ENCODE measurements at places on chromosomes 5 and 9. TPM values are rescaled to one million over a fixed set of nuclear protein-coding genes. Genes with fewer than 3 reads are reported as not detected.

The SMIM23 gene
- not detected for total RNA-seq

The EQTN gene
- not detected for total RNA-seq

The SAPCD2 gene
- total RNA-seq = 3.8 TPM

The PGM5 gene
- total RNA-seq = not detected

The FGD3 gene
- total RNA-seq = 57.7 TPM

The TAF11L5 gene
- not detected for total RNA-seq

The BNC2 gene
- not detected for total RNA-seq

The TPPP gene
- 0.10 TPM for total RNA-seq

The FAM221B gene
- total RNA-seq = not detected

The GDF9 gene
- 1.2 TPM for total RNA-seq

The TMEM174 gene
- total RNA-seq = not detected

The ADAMTSL2 gene
- 0.14 TPM for total RNA-seq

DNA sequence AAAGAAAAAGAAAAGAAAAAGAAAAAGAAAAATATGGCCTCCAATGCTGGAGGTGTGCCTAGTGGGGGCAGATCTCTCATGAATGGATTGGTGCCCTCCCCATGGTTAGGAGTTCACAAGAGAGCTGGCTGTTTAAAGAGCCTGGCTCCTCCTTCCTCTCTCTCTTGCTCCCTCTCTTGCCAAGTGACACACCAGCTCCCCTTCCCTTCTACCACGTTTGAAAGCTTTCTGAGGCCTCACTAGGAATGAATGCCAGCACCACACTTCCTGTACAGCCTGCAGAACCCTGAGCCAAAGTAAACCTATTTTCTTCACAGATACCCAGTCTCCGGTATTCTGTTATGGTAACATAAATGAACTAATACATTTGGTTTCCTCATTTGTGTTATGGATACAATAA, 14.4 kb upstream of the GALNT10 start:
- no peak overlapping the region for H3K4me3 ChIP-seq
- H3K4me1 ChIP-seq = no peaks in the 10 kb centered on the region
- no peak for DNase-seq
- peaks cover 4% of the 10 kb centered on the region for H3K27me3 ChIP-seq

- no peak overlapping the region for H3K4me3 ChIP-seq
- H3K27ac ChIP-seq = no peak overlapping the region
- no peak for DNase-seq
- H3K36me3 ChIP-seq = no peaks in the 10 kb centered on the region
- H3K27me3 ChIP-seq = peaks cover 56% of the 10 kb centered on the region
Measured at GRCh38 chr9:34576597-34577399, 12.7 kb downstream of the CNTFR start.

- no peaks in the 10 kb centered on the region for H3K36me3 ChIP-seq
- DNase-seq = no peak
- H3K27me3 ChIP-seq = peaks cover 1% of the 10 kb centered on the region
Measured at GRCh38 chr5:171351536-171352073, 36.0 kb upstream of the NPM1 start.

DNA sequence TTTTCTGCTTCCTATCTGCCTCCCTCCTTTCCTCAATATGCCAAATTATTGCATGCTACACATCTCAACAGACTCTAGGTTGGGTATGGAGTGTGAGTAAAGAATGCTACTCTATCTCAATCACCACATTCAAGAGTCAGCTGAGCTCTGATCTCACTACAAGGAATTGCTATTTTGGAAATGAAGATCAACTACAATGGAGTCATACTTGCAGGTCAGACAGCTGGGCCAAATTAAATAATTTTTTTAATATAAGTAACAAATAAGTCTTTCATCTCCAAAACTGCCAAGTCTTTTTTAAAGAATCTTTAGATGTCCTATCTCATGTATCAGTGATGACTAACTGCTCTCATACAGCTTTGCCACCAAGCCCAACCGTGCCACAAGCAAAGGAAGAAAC, 64.0 kb downstream of the DEPDC1B start:
- H3K27ac ChIP-seq = no peak overlapping the region
- H3K4me1 ChIP-seq = no peaks in the 10 kb centered on the region
- no peaks in the 10 kb centered on the region for H3K27me3 ChIP-seq

GRCh38 chr5:168147568-168148360, 143.7 kb upstream of the WWC1 start:
- no peaks in the 10 kb centered on the region for H3K4me1 ChIP-seq
- no peak overlapping the region for H3K4me3 ChIP-seq
- H3K27ac ChIP-seq = no peak overlapping the region
- no peaks in the 10 kb centered on the region for H3K36me3 ChIP-seq
- DNase-seq = no peak
- H3K27me3 ChIP-seq = peaks cover 11% of the 10 kb centered on the region

GRCh38 chr5:41815261-41815660, 55.0 kb downstream of the OXCT1 start:
- peaks cover 36% of the 10 kb centered on the region for H3K36me3 ChIP-seq
- DNase-seq = no peak
- H3K4me3 ChIP-seq = no peak overlapping the region
- peaks cover 23% of the 10 kb centered on the region for H3K4me1 ChIP-seq
- no peaks in the 10 kb centered on the region for H3K27me3 ChIP-seq
- H3K27ac ChIP-seq = no peak overlapping the region

- no peak overlapping the region for H3K27ac ChIP-seq
- no peak for DNase-seq
- peaks cover 2% of the 10 kb centered on the region for H3K27me3 ChIP-seq
- H3K4me3 ChIP-seq = no peak overlapping the region
- H3K36me3 ChIP-seq = no peaks in the 10 kb centered on the region
- H3K4me1 ChIP-seq = no peaks in the 10 kb centered on the region
Measured at GRCh38 chr5:39526914-39527477, 102.2 kb upstream of the DAB2 start.

- H3K27ac ChIP-seq = no peak overlapping the region
- peaks cover 11% of the 10 kb centered on the region for H3K4me1 ChIP-seq
- H3K36me3 ChIP-seq = no peaks in the 10 kb centered on the region
- DNase-seq = no peak
- H3K27me3 ChIP-seq = no peaks in the 10 kb centered on the region
- no peak overlapping the region for H3K4me3 ChIP-seq
Measured at GRCh38 chr9:72554221-72554641, 32.8 kb downstream of the TMC1 start.

- peaks cover 13% of the 10 kb centered on the region for H3K4me1 ChIP-seq
- no peaks in the 10 kb centered on the region for H3K27me3 ChIP-seq
- no peak overlapping the region for H3K27ac ChIP-seq
- no peak overlapping the region for H3K4me3 ChIP-seq
- no peaks in the 10 kb centered on the region for H3K36me3 ChIP-seq
Measured at GRCh38 chr5:56565644-56566043, 249.7 kb upstream of the MAP3K1 start.

- H3K4me1 ChIP-seq = peaks cover 39% of the 10 kb centered on the region
- no peak overlapping the region for H3K27ac ChIP-seq
- H3K36me3 ChIP-seq = peaks cover 12% of the 10 kb centered on the region
- no peaks in the 10 kb centered on the region for H3K27me3 ChIP-seq
- no peak for DNase-seq
Measured at GRCh38 chr9:36189976-36190375, 745 bp upstream of the CLTA start.

- H3K36me3 ChIP-seq = peaks cover 7% of the 10 kb centered on the region
- H3K4me3 ChIP-seq = peak overlapping the region; percentile 72
- no peak for DNase-seq
- H3K4me1 ChIP-seq = peaks cover 17% of the 10 kb centered on the region
- H3K27ac ChIP-seq = no peak overlapping the region
Measured at GRCh38 chr9:137130176-137130755, 8.7 kb upstream of the GRIN1 start.

GRCh38 chr9:7121664-7122063, 363.9 kb downstream of the KDM4C start:
- DNase-seq = no peak
- peaks cover 19% of the 10 kb centered on the region for H3K4me1 ChIP-seq

GRCh38 chr5:136906545-136906944, 541.2 kb upstream of the TRPC7 start:
- H3K36me3 ChIP-seq = no peaks in the 10 kb centered on the region
- no peak for DNase-seq
- no peak overlapping the region for H3K27ac ChIP-seq
- H3K4me3 ChIP-seq = no peak overlapping the region
- no peaks in the 10 kb centered on the region for H3K27me3 ChIP-seq

DNA sequence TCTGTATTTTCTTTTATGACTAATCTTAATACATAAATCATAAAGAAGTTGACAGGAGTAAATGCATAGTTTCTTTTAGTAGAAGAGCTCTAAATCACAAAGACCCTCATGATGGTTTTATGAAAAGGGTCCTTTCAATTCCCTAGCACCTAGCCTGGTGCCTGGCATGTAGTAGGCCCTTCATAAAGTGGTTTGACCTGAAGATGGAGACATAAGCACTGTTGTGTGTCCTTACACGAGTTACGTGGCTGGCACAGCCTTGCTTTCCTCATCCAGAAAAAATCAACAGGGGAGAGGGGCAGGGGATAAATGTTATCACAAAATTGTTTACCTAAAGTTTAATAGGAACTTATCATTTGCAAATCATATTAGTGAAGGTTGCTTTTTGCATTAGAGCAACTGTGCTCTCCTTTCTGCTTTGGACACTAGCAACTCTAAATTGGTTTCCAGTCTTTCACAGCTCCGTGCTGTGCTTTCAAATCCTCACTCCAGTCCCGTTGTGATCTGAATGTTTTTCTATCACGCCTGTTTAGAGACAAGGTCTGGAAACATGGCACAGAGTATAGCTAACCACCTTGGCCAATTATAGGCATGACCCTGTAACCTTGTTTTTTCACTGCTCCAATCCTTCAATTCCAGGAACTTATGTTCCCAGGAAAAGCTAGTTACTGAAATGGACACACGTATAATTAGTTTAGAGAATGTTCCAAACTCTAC, 55.7 kb downstream of the ARL15 start:
- no peak for DNase-seq
- no peak overlapping the region for H3K27ac ChIP-seq
- peaks cover 26% of the 10 kb centered on the region for H3K4me1 ChIP-seq
- H3K4me3 ChIP-seq = no peak overlapping the region

GRCh38 chr9:98429613-98430012, 174.2 kb upstream of the TBC1D2 start:
- no peak for DNase-seq
- H3K27ac ChIP-seq = no peak overlapping the region
- no peaks in the 10 kb centered on the region for H3K4me1 ChIP-seq
- H3K4me3 ChIP-seq = no peak overlapping the region
- H3K36me3 ChIP-seq = no peaks in the 10 kb centered on the region

GRCh38 chr9:89388868-89389177, 70.5 kb downstream of the SECISBP2 start:
- no peak overlapping the region for H3K27ac ChIP-seq
- H3K4me1 ChIP-seq = peaks cover 5% of the 10 kb centered on the region
- H3K27me3 ChIP-seq = no peaks in the 10 kb centered on the region
- H3K4me3 ChIP-seq = no peak overlapping the region
- DNase-seq = no peak

DNA sequence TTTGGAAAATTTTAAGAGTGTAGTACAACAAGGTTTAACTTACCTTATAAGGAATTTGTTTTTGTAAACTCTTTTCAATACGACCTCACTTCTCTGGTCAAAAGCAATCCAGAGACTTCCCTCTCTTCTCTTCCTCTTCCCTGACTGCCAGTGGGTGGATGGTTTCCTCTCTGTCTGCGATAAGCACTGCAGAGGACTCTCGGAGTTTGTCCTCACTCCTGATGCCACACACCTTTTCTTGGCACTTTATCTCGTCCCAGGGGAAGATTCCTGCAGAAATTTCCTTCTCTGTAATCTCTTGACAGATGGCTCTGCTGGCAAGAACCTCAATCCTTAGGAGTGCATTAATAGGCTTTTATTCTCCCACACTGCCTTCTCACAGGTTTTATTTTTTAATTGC, 641.6 kb downstream of the NR2F1-AS1 start:
- no peak overlapping the region for H3K27ac ChIP-seq
- no peaks in the 10 kb centered on the region for H3K36me3 ChIP-seq
- H3K4me1 ChIP-seq = no peaks in the 10 kb centered on the region
- H3K27me3 ChIP-seq = no peaks in the 10 kb centered on the region

DNA sequence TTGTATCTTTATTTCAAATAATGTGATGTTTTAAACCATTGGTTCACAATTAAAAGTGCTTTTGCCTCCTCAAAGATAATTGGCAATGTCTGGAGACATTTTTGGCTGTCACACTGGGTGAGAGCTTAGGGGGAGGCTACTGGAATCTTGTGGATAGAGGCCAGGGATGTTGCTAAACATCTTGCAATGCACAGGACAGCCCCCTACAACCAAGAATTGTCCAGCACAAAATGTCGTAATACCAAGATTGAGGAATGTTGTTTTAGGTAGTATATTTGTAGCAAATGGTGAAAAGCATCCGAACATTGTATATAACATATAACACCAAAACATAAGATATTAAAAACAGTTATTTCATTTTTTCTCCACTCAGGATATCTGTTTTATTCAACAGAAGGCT, 99.8 kb downstream of the SLC44A1 start:
- H3K4me3 ChIP-seq = no peak overlapping the region
- H3K36me3 ChIP-seq = no peaks in the 10 kb centered on the region
- no peak overlapping the region for H3K27ac ChIP-seq

- H3K27ac ChIP-seq = no peak overlapping the region
- H3K36me3 ChIP-seq = no peaks in the 10 kb centered on the region
- DNase-seq = no peak
- H3K27me3 ChIP-seq = no peaks in the 10 kb centered on the region
Measured at GRCh38 chr9:74415995-74416394, 81.1 kb upstream of the RORB start.

DNA sequence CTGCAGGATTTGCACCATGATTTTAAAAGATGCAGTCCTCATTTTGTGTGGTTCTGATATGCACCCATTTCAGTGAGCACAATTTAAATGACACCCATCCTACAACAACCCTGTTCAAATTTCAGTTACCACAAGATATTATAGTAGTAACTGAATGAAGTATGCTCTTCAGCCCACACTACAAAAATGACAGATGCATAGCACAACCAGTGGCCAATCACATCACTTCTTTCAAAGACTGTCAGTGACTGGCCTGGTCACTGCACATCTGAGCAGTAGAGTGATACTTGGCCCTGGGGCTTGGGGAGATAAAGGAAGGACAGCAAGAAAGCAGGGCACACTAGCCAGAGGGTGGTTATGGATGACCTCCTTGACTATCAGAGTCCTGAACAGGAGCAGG, 19.8 kb upstream of the IFNK start:
- H3K27me3 ChIP-seq = peaks cover 1% of the 10 kb centered on the region
- peaks cover 7% of the 10 kb centered on the region for H3K36me3 ChIP-seq
- no peak overlapping the region for H3K4me3 ChIP-seq
- peaks cover 62% of the 10 kb centered on the region for H3K4me1 ChIP-seq

- DNase-seq = no peak
- H3K36me3 ChIP-seq = no peaks in the 10 kb centered on the region
- no peaks in the 10 kb centered on the region for H3K27me3 ChIP-seq
- no peak overlapping the region for H3K27ac ChIP-seq
Measured at GRCh38 chr5:149636191-149636860, 55.0 kb downstream of the ARHGEF37 start.
